ENCODE measurements at places on chromosomes 7 and 10.

- DNase-seq = no peak
Measured at GRCh38 chr10:7810443-7810842, 7.9 kb upstream of the TAF3 start.

GRCh38 chr7:43921423-43921822 lies 4.8 kb upstream of the UBE2D4 start:
- no peak for DNase-seq

GRCh38 chr7:149561072-149561471 lies 63.5 kb upstream of the ZNF746 start:
- no peak for DNase-seq

DNA sequence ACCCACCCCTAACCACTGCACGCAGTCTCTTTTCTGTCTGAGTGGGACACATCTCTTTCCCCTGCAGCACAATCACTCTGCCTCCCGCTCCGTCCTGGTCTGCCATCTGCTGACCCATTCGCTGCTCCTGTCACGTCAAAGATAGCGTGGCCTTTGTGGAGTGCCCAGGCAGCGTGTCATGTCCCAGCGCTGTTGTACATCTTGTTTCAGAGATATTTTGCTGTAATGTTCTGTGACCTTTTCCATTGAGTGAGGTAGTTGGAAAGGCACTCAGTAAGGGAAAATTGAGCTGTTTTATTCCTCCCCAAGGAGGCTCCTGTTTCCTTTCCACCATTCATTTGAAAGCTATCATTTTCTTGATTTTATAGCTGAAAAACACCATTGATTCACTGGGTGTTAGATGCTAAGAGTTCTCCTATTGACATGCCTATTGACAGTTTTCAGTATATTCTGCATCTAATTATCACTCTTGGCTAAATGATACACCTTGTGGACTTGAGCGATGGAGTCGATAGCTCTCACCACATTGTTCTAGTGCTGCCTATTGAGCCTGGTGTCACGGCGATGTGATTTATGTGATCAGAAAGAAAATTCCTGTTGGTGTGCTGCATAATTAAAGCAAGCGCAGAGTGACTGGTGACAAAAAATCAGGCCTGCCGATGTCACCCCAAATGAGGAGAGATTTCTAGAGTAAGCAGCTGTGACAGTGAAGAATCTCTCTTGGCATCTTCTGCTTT lies 372.6 kb downstream of the LRMDA start:
- DNase-seq = no peak

DNA sequence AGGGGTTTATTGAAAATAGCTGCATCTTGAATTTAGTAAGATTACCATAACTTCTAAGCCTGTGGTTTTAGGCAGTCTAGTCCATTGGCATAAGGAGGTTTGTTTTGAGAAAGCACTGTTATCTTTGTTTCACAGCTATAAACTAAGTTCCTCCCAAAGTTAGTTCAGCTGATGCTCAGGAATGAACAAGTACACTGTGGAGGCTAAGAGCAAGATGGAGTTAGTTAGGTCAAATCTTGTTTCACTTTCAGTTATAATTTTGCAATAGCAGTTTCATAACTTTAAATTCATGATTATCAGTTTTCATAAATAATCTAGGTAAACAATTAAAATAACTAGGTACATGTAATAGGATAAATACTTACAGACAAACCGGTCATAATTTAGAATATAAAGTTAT lies 15.4 kb downstream of the SEC61G start:
- DNase-seq = peak; percentile 71

GRCh38 chr10:49160110-49160509 lies 26.3 kb upstream of the FAM170B start:
- DNase-seq = no peak

DNA sequence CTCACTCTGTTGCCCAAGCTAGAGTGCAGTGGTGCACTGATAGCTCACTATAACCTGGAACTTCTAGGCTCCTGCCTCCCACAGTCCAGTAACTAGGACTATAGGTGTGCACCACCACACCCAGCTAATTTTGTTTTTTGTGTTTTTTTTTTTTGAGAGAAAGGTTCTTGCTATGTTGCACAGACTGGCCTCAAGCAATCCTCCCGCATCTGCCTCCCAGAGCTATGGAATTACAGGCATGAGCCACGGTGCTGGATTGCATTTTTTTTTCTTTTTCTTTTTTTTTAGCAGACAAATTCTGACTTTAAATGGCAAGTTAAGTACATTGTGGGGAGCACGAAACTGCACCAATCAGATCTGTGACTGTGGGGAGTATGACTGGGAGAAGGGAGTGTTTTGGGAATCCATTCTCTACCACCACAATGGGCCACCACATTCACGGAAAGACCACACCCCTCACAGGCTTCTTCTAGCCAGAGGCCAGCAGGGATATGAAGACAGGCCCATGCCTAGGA lies 58.1 kb upstream of the MSMB start:
- DNase-seq = no peak

- DNase-seq = no peak
Measured at GRCh38 chr10:31124852-31125251, 93.2 kb upstream of the ZNF438 start.

DNA sequence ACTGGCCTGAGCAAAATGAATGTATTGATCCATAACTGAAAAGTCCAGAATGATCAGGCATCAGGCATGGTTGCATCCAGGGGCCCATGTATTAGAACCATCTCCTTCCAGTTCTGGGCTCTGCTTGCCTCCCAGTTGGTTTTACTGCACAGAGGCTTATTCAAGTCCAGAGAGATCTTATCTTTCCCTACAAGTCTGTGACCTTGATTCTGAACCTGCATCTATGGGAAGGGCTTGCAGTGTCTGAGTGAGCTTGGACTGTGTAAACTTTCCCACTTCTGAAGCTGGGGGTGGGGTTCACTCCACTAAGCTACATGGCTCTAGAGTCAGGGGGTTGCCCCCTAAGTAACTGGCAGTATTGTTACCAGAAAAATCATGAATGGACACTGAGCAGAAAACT lies 136.2 kb downstream of the TCF7L2 start:
- DNase-seq = no peak

DNA sequence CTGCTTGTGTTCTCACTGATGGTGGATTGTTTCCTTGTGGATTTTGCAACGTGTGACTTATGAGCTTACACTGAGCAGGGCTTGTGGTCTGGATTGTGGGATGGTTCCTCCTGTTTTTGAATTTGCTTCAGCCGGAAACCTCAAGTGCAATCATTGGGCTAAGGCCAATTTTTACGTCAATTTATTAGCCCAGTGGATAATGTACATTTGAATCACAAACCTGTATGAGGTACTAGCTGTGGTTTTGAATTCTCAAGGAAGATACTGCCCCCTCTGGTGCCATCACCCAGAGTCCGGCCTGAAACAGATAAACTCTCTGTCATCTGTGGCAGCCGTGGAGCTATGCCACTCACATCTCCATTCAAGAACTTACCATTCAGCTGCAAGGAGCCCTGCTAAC lies 7.3 kb upstream of the ZNF777 start:
- DNase-seq = no peak

GRCh38 chr10:37856881-37857286 lies 526 bp downstream of the ZNF248 start:
- DNase-seq = peak; percentile 77

- no peak for DNase-seq
Measured at GRCh38 chr10:26488344-26488743, 50.2 kb downstream of the APBB1IP start.

GRCh38 chr10:124267231-124267885 lies 151.4 kb downstream of the OAT start:
- no peak for DNase-seq

GRCh38 chr10:3104251-3104918 lies 37.0 kb downstream of the PFKP start:
- DNase-seq = no peak

DNA sequence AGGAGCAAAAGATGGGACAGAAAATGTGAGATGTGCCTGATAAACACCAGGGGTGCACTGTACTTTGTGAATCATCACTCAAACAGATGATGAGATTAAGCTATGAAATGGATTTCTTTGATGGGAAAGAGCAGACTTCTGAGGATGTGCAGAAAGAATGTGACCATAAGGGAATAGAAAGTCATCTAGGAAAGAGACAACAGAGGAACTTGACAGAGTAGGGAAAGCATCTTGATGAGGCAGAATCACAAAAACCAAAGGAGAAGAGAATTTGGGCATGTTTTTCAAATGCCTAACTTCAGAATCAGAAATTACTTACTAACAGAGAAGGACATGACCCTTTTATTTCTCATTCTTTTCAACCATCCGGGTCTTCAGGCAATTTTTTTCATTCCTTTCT lies 82.4 kb upstream of the LRRTM3 start:
- DNase-seq = no peak

DNA sequence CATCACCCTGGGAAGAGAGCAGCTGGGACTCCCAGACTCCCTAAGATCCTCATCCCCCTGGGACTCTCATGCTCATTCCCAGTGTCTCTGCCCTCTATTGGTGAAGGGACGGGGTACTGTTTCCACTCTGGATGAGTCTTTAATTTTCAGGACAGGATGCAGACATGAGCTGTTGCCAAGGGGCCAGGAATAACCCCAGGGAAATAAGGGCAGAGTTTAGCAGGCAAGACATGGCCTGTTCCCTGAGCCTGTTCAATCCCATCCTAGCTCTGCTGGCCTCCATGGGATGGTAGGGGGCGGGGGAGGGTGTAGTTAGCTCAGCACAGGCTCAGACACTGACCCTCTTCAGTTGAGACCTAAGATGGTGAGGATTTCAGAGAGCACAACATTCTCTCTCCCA lies 14.0 kb downstream of the C10orf105 start:
- DNase-seq = no peak

DNA sequence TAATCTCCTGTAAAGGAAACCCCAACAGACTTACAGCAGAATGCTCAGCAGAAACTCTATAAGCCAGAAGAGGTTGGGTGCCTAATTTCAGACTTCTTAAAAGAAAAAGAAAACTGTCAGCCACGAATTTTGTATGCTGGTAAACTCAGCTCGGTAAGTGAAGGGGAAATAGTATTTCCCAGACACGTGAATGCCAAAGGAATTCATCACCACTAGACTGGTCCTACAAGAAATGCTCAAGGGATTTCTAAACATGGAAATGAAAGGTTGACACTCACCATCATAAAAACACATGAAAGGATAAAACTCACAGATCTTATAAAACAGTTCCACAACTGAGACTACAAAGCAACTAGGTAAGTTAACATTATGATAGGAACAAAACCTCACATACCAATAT lies 68.6 kb downstream of the GLCCI1 start:
- no peak for DNase-seq

DNA sequence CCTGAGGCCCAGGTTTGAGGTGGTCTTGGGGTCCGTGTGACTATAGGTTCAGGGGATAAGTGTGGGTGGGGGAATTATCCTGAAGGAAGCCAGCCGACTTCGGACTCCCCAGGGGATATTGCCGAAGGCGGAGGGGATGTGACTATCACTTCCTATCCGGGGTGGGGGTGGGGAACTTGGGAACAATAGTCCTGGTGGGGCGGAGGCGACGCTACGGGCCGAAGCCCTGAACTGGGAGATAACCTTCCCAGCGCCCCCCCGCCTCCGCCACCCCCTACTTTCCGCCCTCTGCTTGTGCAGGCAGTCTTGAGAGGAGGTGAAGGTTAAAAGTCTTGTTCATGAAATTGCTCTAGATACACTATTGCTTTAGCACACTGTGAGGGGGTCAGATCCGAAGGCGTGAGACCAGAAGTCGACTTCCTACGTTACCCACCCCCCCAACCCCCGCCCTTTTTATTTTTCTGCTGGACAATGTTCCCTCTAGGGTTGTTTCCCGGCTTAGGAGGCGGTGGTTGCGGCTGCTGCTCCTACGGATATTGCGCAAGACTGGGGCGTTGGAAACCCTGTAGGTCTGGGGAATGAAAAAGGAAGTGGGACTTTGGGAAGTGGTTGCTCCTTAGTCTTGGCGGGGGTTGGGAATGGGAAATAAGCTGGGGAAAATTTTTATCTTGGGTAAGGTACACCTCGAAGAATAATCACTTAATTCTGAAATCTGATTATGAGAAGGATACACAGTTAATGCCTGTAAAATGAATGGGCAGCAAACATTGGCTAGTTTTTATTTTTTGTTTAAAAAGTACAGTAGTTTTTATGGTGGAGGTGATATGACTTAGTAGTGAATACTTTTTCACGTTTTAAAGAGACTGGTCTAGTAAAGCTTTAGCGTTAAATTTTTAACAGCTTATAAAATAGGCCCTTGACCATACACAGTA lies 1.5 kb downstream of the PTPN12 start:
- peak; percentile 71 for DNase-seq

- DNase-seq = no peak
Measured at GRCh38 chr10:58582045-58582444, 69.4 kb downstream of the BICC1 start.

GRCh38 chr10:73163096-73163495 lies 4.7 kb downstream of the ECD start:
- DNase-seq = no peak

DNA sequence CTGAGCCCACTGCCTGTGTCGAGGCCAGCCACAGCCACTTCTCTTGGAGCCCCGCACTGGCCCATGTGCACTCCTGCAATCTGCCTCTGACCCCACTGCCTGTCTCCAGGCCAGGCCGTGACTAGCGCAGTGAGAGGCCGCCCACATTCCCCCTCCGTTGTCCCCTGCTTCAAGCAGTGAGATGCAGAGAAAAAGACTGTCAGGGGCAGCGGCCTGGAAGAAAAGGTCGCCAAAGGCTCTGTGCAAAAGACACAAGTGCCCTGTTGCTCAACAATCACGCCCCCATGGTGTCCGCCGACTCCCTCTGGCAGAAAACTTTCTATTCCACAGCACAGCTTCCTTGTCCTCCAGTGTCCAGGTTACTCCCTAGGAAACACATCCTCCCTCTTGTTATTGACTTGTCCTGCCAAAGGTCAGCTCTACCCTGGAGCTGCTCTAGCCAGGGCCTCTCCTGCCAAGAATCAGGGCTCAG lies 9.9 kb downstream of the FAM131B start:
- DNase-seq = no peak

DNA sequence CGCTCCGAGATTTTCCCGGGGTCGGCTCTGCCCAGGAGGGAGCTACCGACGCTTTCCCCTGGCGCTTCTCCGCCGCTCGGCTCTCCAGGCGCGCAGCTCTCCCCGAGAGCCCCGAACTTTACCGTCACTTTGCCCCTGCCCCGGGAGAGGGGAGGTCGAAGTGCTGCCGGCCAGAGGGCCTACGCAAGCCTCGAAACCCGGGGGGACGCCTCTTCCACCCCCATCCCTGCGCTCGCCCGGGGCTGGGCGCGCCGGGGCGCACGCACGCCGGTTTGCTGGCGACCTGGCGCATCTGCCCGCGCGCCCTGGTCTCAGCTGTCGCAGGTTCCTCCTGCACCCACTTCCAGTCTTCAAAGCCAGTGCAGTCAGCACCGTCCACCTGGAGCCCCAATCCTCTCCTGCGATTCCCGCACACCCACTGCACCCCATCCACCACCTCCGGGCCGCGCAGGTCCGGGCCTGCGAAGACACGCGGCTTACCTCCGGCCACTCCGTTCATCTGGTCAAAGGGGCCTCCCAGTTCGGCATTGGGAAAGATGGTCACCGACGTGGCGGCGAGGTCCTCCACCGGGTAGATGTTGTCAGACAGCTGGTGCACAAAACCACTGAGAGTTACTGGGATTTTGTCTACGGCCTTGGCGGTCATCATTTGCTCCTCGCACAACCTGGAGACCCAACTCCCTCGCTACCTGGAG lies 638 bp downstream of the EGR2 start:
- DNase-seq = no peak
